ENCODE measurements at places on chromosomes 4 and X. TPM values are rescaled to one million over a fixed set of nuclear protein-coding genes. Genes with fewer than 3 reads are reported as not detected.

SLC9B2 gene
- total RNA-seq: 15.6 TPM

CFAP299 gene
- total RNA-seq: not detected

SYN1 gene
- total RNA-seq: 5.7 TPM

SLC16A2 gene
- total RNA-seq: 10.7 TPM

ZCCHC18 gene
- total RNA-seq: 0.21 TPM

TMSB15A gene
- not detected for total RNA-seq

PARM1 gene
- total RNA-seq: 116 TPM

PAGE4 gene
- total RNA-seq: not detected

DNA sequence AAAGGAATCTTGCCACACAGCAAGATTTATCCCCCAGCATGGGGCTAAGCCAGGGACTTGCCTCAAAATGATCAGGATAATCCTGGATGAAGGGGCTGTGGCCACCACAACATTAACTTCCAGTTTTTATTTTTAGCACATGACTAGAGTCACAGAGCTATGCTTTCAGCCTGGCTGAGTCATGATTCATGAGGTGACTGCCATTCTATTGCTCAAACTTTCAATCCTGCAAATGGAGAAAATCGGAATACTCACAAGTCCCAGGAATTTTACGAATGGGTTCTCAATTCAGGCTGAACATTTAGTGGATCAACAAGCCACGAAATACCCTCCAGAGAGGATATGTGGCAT is 70.7 kb upstream of the HPGD start:
- H3K4me3 ChIP-seq: no peak overlapping the region
- no peak overlapping the region for H3K27ac ChIP-seq
- H3K36me3 ChIP-seq: no peaks in the 10 kb centered on the region
- H3K4me1 ChIP-seq: no peaks in the 10 kb centered on the region
- H3K27me3 ChIP-seq: no peaks in the 10 kb centered on the region

DNA sequence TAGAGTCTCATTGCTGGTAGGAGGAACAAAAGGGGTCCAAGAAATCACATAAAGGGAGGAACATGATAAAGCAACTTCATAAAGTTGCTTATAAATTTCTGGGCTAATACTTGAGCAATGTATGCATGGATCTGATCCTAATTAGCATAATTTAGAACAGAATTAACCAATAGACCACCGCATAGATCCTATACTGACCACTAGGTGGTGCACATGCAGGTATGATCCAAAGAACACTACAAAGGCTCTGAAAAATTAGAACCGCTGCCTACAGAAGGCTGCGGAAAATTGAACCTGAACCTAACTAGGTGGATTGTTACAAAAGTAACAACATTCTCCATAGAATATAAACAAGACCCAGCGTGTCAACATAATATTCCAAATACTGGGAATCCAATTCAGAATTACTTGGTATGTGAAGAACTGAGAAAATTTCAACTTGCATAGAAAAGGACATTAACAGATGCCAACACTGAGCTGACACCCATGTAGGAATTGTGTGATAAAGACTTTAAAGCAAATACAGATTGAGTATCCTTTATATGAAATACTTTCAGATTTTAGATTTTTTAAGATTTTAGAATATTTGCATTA is 23.3 kb downstream of the BRCC3 start:
- H3K36me3 ChIP-seq: no peaks in the 10 kb centered on the region
- no peak overlapping the region for H3K27ac ChIP-seq
- H3K4me3 ChIP-seq: no peak overlapping the region

GRCh38 chr4:37781131-37781455 is 45.4 kb upstream of the PGM2 start:
- H3K27me3 ChIP-seq: no peaks in the 10 kb centered on the region
- H3K4me3 ChIP-seq: no peak overlapping the region
- no peak overlapping the region for H3K27ac ChIP-seq
- H3K36me3 ChIP-seq: no peaks in the 10 kb centered on the region
- H3K4me1 ChIP-seq: no peaks in the 10 kb centered on the region

DNA sequence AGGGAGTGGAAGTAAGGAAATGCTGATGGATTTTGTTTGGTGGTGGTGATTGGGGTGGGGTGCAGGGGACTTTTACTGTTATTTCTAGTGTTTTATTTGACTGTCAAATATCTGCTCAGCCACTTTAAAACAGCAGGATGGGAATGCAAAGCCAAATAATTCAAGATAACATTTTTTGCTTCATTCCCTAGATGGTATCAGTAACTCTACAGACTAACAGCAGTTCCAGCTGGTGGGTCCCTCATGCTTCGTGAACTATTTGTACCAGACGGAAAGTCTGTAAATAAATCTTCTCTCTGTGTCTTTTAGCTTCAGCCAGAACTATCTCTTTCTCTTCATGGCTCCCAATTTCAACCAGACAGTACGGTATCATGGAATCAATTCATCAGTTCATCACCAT is 27.5 kb downstream of the GPR143 start:
- no peaks in the 10 kb centered on the region for H3K36me3 ChIP-seq
- no peak overlapping the region for H3K4me3 ChIP-seq
- no peak overlapping the region for H3K27ac ChIP-seq
- no peaks in the 10 kb centered on the region for H3K4me1 ChIP-seq

DNA sequence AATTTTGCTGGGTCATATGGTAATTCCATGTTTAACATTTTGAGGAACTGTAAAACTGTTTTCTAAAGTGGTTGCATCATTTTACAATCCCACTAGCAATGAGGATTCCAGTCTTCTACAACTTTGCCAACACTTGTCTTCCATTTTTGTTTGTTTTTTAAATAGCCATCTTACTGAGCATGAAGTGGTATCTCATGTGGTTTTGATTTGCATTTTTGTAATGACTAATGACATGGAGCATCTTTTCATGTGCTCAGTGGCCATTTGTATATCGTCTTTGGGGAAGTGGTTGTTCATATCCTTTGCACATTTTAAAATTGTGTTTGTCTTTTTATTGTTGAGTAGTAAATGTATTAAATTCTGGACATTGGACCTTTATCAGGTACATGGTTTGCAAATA is 94.7 kb downstream of the TMEM131L start:
- H3K36me3 ChIP-seq: no peaks in the 10 kb centered on the region
- H3K4me1 ChIP-seq: no peaks in the 10 kb centered on the region
- no peaks in the 10 kb centered on the region for H3K27me3 ChIP-seq
- no peak overlapping the region for H3K27ac ChIP-seq

- no peak overlapping the region for H3K4me3 ChIP-seq
- H3K27me3 ChIP-seq: no peaks in the 10 kb centered on the region
- H3K36me3 ChIP-seq: no peaks in the 10 kb centered on the region
- no peaks in the 10 kb centered on the region for H3K4me1 ChIP-seq
- DNase-seq: no peak
Observed at GRCh38 chrX:148534291-148534690, 33.9 kb downstream of the AFF2 start.

DNA sequence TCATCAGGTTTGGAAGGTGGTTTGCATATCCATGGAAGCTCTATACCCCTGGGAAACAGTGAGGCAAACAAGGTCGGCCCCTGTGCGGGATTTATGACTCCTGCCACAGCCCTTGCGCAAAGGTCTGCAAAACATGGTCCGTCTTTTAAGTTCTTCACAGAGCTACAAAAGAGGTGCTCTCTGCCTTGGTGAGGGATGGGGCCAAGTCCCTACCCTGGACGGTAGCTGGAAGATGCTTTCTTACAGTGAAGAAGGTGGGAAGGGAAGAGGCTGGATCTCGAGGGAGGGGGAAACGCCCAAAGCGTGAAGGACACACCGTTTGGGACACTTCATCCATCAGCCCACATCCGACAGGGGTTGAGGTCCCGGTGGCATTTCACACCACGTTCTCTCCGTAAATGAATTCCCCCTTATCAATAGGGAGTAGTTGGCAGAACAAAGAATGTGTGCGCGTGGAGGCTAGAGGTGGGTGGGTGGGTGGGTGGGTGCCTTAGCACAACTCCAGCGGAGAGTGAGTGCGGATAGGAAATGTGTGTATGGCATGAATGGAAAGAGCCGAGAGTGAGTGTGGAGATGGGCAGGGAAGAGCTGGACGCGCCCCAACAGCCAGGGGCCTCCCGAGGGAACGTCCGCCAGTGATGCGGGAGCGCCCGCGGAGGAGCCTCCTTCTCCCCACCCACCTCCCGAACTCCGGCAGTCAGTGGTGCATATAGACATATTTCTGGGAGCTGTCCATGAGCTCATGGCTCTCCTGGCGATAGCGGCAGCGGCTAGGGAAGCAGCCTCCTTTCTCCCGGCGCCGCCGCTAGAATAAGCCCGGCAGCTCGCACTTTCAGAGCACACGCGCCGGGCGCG is 68.3 kb downstream of the LARP7 start:
- H3K4me1 ChIP-seq: peaks cover 3% of the 10 kb centered on the region
- peak overlapping the region; percentile 73 for H3K4me3 ChIP-seq
- peak; percentile 75 for DNase-seq
- no peaks in the 10 kb centered on the region for H3K27me3 ChIP-seq
- no peak overlapping the region for H3K27ac ChIP-seq

GRCh38 chr4:180960743-180961401 is 1282.3 kb upstream of the TENM3 start:
- no peak overlapping the region for H3K4me3 ChIP-seq
- H3K27ac ChIP-seq: no peak overlapping the region
- no peak for DNase-seq
- H3K36me3 ChIP-seq: no peaks in the 10 kb centered on the region
- no peaks in the 10 kb centered on the region for H3K4me1 ChIP-seq

GRCh38 chr4:160202802-160203201 is 1099.9 kb downstream of the RAPGEF2 start:
- H3K27ac ChIP-seq: no peak overlapping the region
- no peak overlapping the region for H3K4me3 ChIP-seq
- no peaks in the 10 kb centered on the region for H3K4me1 ChIP-seq
- DNase-seq: no peak
- H3K36me3 ChIP-seq: no peaks in the 10 kb centered on the region

- no peaks in the 10 kb centered on the region for H3K36me3 ChIP-seq
- H3K4me3 ChIP-seq: no peak overlapping the region
- no peak for DNase-seq
Observed at GRCh38 chrX:130083107-130083490, 27.2 kb downstream of the ELF4 start.

DNA sequence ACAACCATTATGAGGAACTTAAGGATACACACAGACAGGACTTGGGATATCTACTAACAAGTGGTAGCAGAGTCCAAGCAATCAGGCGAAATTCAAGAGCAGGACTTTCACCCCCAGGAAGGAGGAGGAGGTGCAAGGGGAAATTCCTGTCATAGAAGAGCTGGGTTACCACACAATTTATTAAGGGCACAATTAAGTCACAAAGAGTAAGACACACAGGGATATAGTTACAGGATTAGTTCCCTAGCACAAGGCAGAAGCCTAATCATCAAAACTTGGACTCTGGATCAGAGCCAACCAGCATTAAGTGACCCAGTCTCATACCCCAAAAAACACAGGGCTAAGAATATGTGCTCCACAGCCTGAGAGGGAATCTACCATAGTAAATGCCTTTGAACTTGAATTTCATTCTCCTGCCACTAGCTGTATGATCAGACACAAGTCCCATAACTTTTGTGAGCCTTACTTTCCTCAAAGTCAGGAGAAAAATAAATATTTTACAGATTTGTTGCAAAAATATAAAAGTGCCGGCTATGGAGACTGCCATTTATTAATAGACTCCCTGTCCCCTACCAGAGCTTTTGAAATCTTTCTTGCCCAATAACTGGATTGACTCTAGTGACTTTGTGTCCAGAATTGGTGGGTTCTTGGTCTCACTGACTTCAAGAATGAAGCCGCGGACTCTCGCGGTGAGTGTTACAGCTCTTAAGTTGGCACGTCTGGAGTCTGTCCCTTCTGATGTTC is 87.0 kb downstream of the SYNPO2 start:
- H3K36me3 ChIP-seq: no peaks in the 10 kb centered on the region
- no peak overlapping the region for H3K4me3 ChIP-seq
- no peaks in the 10 kb centered on the region for H3K27me3 ChIP-seq
- peaks cover 16% of the 10 kb centered on the region for H3K4me1 ChIP-seq

DNA sequence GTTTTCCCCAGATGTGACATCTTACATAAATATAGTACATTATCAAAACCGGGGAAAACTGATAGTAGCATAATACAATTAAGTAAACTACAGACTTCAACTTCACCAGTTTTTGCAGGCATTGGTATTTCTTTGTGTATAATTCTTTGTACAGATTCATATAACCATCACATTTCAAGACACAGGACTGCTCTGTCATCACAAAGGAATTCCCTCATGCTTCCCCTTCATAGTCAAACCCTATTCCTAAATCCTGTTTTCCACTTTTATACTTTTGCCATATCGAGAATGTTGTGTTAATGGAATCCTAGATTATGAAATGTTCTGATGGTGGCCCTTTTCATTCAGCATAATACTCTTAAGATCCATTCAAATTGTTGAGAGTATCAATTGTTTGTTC is 36.0 kb downstream of the STIM2 start:
- no peak overlapping the region for H3K27ac ChIP-seq
- H3K36me3 ChIP-seq: no peaks in the 10 kb centered on the region
- no peaks in the 10 kb centered on the region for H3K4me1 ChIP-seq
- H3K27me3 ChIP-seq: no peaks in the 10 kb centered on the region
- no peak overlapping the region for H3K4me3 ChIP-seq
- DNase-seq: no peak

DNA sequence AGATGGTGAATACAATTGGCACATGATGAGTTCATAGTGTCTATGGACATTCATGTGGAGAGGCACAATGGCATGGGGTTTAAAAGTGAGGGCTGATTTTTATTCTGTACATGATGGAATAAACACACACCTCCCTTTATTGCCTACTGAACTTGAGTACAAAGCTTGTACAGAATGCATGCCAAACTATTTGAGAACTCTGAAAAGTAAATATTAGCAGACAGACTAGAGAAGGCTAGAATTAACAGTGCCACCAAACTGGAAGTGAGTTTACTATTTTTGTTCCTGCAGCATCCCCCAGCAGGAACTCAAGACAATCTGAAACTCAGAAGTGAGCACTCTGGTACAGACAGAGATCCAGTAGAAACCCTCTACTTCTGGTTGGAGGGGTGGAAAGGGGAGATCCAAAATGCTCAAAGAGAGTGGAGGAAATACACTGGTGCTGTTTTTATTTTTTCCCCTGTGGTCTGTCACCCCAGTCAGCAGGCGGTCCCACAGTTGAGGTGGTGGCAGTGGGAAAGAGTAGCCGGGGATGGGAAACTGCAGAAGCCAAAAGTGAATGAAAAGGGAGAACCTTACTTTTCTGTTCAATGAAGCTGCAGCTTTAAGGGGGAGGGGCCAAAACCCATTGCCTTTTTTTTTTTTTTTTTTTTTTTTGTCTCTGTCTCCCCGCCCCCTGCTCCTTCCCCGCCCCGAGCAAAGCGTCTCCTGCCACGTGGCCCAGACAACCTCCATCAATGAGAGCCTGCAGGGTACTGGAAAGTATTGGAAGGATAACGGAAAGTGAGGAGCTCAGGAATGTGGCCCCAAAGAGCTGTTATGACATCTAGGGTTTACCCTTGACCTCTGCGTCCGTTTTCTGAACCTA is 20.5 kb downstream of the AKAP4 start:
- DNase-seq: no peak
- no peak overlapping the region for H3K4me3 ChIP-seq
- H3K4me1 ChIP-seq: no peaks in the 10 kb centered on the region
